Mammary epithelial cell (primary cell): ENCODE measurements at places on chromosomes 3 and 15. TPM values are rescaled to one million over a fixed set of nuclear protein-coding genes. Genes with fewer than 3 reads are reported as not detected.

Gene FAM43A
- polyA plus RNA-seq: 0.36 TPM

Gene CYP8B1
- not detected for polyA plus RNA-seq

Gene GPR149
- not detected for polyA plus RNA-seq

Gene TRH
- polyA plus RNA-seq: not detected

Gene GP9
- not detected for polyA plus RNA-seq

Gene LSAMP
- not detected for polyA plus RNA-seq

Gene TJP1
- polyA plus RNA-seq: 53.0 TPM

Gene ELL3
- polyA plus RNA-seq: 2.8 TPM

Gene HRG
- polyA plus RNA-seq: 0.20 TPM

Gene C3orf49
- polyA plus RNA-seq: not detected

Gene GCHFR
- polyA plus RNA-seq: 1.3 TPM

Gene LRRC31
- polyA plus RNA-seq: not detected

Gene LRRIQ4
- not detected for polyA plus RNA-seq

Gene GOLGA6L10
- 0.03 TPM for polyA plus RNA-seq

Gene CYP1A1
- polyA plus RNA-seq: 2.2 TPM

Gene ZNF385D
- 7.1 TPM for polyA plus RNA-seq
